Amygdala (tissue), 56 donors: ENCODE measurements at places on chromosomes 7 and 10.

DNA sequence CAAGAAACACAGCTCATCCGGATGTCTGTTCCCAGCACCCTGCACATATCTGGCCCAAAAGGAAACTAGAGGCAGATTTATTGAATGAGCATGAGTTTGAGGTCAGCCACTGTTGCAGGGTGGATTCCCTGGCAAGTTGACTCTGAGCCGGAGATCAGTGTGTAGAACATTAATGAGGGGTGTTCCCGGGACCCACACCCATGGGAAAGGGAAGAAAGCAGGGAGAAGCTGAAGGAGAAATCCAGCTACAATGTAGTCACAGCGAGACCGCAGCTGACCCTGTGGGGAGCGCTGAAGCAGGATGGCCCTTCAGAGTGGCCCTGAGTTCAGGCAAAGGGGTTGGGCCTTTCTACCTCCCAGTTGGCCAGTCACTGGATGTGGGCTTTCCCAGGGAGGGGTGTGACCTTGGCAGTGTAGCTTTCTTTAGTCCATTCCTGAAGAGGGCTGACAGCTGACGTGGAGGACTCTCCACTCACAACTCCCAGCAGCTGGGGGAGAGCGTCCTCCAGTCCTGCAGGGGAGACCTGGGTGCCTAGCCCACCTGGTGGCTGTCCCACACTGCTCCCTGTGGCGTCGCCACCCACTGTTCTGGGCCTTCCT lies 324.2 kb upstream of the ZMIZ1 start:
- DNase-seq, result no peak

- no peak for DNase-seq
Measured at GRCh38 chr7:93945756-93946535, 24.4 kb downstream of the GNG11 start.

DNA sequence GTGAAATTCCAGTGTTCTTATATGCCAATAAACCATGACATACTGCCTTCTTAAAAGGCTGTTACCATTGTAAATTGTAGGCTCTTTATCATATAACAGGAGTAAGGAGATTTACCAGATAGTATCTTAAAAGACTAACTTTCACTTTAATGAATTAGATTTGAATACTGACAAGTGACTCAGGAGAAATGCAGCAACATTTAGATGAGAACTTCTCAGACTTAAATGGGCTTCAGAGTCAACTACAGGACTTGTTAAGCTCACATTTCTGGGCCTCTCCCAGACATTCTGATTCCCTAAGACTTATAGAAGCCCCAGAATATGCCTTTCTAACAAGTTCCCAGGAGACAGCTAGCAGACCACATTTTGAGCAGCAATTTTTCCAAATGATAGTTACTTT lies 466.3 kb downstream of the ARL4A start:
- no peak for DNase-seq

DNA sequence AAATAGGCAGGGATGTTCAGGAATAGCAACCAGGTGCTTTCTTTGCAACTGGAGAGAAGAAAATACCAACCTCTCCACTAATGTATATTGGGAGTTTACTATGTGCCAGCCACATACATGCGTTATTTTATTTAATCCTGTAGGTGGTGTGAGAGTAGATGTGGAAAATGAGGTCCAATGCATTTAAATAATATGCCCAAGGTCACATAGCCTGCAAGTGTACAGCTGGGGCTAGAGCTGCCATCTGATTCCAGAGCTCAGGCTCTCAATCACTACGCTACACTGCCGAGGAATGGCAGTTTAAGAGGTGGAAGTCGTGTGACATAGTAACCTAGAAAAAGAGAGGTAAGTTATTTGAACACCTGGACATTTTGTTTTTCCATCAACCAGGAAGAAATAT lies 277.0 kb downstream of the EXOC4 start:
- no peak for DNase-seq

- DNase-seq, result no peak
Measured at GRCh38 chr10:117346574-117346973, 28.7 kb downstream of the PDZD8 start.

- DNase-seq, result peak; percentile 18
Measured at GRCh38 chr7:901388-902154, 25.2 kb downstream of the GET4 start.

GRCh38 chr10:123284022-123284421 lies 129.8 kb downstream of the BUB3 start:
- no peak for DNase-seq

GRCh38 chr7:3892686-3893085 lies 591.6 kb downstream of the SDK1 start:
- no peak for DNase-seq
